DMS153 (cell line): ENCODE measurements at places on chromosomes 5 and 9.

- no peak for DNase-seq
Observed at GRCh38 chr9:83066771-83067170, 3.8 kb upstream of the RASEF start.

DNA sequence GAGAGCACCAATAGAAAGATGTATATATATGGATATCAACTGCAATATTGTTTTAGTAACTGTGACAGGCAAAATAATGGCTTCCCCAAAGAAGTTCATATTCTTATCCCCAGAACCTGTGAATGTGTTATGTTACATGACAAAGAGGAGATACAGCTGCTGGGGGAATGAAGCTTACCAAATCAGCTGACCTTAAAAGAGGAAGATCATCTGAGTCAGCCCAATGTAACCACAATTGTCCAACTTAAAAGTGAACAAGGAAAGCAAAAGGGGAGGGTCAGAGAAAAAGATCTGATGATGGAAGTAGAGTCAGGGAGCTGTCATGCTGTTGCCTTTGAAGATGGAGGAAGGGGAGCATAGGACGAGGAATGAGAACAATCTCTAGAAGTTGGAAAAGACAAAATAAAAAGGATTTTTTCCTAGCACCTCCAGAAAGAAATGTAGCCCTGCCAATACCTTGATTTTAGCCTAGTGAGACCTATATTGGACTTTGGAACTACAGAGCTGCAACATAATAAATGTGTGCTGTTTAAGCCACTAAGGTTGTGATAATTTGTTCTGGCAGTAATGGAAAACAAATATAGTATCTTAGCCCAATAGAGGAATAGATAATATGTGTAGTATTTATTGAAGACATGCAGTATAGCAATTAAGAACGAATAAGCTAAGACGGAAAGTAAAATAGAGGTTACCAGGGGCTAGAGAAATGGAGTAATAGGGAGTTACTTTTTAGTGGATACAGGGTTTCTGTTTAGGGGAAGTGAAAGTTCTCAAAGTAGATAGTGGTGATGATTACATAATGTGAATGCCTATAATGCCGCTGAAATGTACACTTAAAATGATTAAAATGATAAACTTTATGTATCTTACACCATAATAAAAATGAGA, 115.9 kb downstream of the PIK3R1 start:
- DNase-seq, result no peak

GRCh38 chr5:73507062-73507461, 8.8 kb downstream of the BTF3 start:
- DNase-seq, result no peak

GRCh38 chr5:124419531-124419930, 326.9 kb downstream of the ZNF608 start:
- no peak for DNase-seq

GRCh38 chr5:83343299-83343698, 128.2 kb upstream of the VCAN start:
- no peak for DNase-seq
